ENCODE measurements at places on chromosomes 5 and 9.

DNA sequence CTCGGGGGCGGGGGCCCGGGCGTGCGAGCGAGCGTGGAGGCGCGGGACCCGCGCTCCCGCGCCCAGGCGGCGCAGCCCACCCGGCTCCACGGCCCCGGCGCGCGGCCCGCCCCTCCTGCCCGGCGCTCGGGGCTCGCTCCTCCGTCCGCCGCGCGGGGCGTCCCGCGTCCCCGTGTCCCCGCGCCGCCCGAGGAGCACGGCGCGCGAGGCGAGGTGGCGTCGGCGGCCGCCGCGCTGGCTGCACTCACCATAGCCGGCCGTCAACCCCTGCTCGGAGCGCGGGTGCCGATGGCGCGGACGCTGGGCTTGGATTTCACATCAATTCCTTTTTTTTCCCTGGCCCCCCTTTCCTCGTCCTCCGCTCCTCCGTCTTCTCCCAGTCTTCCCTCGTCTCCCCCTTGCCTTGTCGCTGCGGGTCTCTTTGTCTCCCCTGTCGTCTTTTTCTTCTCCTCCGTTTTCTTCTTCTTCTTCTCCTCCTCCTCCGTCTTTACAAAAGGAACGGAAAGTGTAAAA is 494 bp downstream of the PTCH1 start:
- no peak for DNase-seq

DNA sequence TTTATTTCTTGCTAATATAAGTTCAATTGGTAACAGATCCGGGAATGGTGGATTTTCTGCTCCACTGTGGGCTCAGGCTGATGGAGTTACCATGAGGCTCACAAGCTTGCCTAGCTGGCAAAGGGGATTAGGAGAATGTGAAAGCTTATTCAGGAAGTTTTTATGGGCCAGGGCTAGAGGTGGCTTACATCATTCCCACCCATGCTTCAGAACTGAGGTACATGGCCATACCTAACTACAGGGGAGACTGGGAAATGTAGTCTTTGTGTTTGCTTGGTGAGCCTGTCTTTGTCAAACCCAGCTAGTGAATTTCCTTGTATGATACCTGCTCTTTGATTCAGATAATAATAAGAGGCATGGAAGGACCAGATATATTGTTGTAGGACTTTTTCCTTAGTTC is 105.9 kb upstream of the DHFR start:
- DNase-seq = no peak

GRCh38 chr9:75616841-75617566 is 273.5 kb upstream of the PCSK5 start:
- DNase-seq = no peak

DNA sequence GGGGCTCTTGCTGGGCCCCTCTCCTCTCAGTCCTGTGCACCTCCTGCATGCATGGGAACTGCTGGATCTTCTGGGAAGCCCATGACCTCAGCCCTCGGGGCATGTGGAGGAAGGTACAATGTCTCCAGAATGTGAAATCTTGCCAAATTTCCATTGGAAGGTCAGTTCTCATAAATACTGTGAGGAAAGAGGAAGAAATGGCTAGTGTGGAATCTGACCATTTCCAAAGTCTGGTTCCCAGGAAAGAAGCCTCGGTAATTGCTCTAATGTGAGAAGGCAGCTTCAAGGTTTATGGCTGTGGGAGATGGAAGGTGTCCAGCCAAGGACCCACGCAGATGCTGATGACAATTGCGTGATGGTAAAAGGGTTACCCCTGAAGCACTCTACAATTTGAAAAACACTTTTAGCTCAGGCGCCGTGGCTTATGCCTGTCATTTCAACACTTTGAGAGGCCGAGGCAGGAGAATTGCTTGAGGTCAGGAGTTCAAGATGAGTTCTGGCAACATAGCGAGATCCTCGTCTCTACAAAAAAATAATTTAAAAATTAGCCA is 8.1 kb upstream of the IL17B start:
- DNase-seq = peak; percentile 69

DNA sequence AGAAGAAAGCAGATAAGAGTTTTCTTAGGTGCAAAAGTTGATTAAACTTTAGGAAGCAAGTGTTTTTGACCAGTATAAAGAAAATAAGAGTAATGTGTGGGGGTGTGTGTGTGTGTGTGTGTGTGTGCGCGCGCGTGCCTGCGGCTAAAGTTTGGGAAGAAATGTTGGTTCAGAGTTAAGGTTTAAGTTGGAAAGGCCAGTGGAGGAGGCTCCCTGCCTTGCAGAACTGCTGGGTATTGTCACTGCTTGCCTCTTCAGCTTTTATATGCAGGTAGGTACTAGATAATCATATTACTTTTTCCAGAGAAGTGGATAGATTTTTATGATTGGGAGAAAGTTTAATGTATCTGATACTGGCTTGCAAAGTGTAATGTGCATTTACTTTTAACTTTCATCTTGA is 2.0 kb downstream of the PIK3R1 start:
- peak; percentile 23 for DNase-seq

DNA sequence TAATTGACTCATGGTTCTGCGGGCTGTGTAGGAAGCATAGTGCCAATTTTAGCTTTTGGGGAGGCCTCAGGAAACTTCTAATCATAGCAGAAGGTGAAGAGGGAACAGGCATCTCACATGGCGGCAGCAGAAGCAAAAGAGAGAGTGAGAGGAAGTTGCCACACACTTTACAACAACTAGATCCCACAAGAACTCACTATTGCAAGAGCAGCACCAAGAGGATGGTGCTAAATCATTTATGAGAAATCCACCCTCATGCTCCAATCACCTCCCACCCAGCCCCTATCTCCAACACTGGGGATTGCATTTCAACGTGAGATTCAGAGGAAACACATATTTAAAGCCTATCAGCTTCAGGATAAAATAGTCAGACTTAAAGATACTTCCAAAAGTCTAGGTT is 36.1 kb upstream of the LPAR1 start:
- no peak for DNase-seq

- no peak for DNase-seq
Measured at GRCh38 chr5:56910210-56910965, 992 bp downstream of the SETD9 start.
